ENCODE measurements at places on chromosomes 2 and 18.

GRCh38 chr18:74173434-74173750 lies 25.1 kb downstream of the TIMM21 start:
- DNase-seq = no peak

- no peak for DNase-seq
These were observed 978 bp upstream of the TUBA4A start for GRCh38 chr2:219254590-219255201.

DNA sequence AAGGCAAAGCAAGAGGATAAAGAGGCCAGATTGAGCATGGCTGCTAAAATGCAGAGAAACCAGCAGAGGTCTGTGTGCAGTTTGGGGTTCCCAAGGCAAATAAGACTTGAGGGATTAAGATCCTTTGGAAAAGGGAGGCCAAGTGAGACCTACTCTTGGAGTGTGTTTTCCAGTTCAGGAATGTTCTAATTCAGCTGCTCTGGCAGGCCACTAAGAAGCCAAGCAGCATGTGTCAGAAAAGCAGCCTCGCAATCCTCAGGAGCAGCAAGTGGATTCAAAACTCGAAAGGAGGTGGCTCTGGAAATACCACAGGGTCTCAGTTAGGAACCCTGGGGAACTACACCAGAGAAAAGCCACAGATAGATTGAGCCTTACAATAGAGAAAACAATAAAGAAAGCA lies 569.2 kb downstream of the METTL4 start:
- no peak for DNase-seq

DNA sequence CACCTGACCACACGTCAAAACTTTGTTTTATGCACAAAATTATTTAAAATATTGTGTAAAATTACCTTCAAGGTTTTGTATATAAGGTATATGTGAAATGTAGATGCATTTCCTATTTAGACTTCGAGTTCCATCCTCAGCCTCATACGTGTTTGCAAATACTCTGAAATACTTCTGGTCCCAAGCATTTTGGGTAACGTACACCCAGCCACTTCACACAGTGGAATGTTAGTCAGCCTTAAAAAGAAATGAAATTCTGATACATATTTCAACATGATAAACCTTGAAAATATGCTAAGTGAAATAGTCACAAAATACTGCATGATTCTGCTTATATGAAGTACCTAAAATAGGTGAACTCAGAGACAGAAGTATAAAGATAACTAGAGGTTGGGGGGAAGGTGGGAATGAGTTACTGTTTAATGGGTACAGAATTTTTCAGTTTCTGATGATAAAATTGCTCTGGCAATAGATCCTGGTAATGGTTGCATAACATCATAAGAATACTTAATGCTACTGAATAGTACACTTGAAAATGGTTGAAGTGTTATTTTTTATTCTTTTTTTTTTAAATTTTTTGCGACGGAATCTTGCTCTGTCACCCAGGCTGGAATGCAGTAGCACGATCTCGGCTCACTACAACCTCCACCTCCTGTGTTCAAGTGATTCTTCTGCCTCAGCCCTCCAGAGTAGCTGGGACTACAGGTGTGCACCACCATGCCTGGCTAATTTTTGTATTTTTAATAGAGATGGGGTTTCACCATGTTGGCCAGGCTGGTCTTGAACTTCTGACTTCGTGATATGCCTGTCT lies 24.0 kb downstream of the NOP58 start:
- no peak for DNase-seq

GRCh38 chr2:134676960-134677359 lies 41.8 kb downstream of the TMEM163 start:
- DNase-seq = no peak

GRCh38 chr2:239401881-239402233 lies 1.0 kb upstream of the HDAC4 start:
- DNase-seq = no peak

- DNase-seq = no peak
These were observed 1096.6 kb downstream of the TSN start for GRCh38 chr2:122851972-122852531.

- no peak for DNase-seq
These were observed 25.3 kb upstream of the TACR1 start for GRCh38 chr2:75224636-75225094.

- no peak for DNase-seq
These were observed 25.2 kb upstream of the FAM117B start for GRCh38 chr2:202609381-202610145.

GRCh38 chr18:45828917-45829811 lies 3.7 kb downstream of the SIGLEC15 start:
- no peak for DNase-seq

DNA sequence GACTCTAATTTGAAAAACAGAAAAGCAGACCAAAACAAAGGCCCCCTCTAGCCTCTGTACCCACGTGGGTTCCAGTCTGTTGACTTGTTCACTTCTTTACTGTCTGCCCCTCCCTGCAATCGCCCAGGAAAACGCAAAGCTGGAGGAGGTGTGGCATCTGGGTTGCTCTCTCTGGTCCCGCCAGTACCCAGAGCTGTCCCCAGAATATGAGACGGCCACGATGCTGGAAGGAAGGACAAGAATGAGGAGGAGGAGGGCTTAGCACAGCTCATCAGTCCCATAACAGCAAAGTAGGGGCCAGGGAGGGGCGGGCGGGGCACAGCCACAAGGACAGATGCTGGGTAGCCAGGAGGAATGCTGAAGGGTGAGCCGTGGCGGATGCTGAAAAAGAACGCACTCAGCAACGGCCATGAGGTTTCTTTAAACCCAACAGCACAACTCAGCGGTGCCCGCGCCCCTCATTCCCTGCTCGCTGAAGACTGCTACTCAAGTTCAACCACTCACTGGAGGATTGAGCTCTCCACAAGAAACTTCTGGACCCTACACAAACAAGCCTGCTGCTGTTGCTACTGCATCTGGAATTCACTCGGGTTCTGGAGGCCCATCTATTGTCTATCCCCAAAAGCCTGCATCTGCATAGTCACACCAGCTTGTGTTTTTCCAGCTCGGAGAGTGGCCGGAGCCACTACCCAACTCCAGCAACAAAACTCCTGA lies 187.7 kb downstream of the HDAC4 start:
- no peak for DNase-seq

DNA sequence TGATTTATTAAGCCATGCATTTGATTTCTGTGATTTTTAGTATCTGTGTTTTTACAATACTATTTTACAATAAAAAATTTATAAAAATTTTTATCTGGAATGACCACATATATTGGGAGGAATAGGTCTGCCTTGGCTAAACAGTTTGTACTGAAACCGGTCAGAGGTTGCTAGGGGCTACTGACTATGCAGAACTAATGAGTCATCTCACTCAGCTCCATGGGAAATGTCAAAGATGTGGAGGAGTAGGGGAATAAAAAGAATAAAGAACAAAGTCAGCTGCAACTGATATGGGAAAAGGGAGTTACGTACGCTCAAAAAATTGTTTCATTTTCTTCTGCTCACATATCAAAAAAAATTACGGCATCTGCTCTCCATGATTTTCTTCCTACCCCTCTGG lies 8.6 kb upstream of the TMEM163 start:
- no peak for DNase-seq

GRCh38 chr2:160792837-160793236 lies 299.2 kb upstream of the RBMS1 start:
- DNase-seq = no peak

DNA sequence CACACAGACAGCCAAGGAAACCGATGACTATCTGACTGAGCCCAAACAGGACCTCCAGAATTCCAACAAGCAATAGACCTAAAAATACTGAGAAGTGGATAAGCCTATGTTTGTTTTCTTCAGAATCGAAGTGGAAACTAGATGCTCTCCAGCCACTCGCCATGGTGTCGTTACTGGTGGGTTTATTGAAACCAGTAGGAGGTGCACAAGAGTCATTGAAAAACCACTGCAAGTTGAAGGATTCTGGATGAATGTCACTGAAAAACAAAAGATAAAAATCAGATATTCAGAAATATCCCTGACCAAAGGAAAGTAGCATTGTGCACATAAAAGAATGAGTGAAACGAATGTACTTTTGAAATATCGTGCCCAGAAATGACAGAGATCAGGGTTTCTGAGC lies 15.3 kb downstream of the TM4SF20 start:
- DNase-seq = no peak

DNA sequence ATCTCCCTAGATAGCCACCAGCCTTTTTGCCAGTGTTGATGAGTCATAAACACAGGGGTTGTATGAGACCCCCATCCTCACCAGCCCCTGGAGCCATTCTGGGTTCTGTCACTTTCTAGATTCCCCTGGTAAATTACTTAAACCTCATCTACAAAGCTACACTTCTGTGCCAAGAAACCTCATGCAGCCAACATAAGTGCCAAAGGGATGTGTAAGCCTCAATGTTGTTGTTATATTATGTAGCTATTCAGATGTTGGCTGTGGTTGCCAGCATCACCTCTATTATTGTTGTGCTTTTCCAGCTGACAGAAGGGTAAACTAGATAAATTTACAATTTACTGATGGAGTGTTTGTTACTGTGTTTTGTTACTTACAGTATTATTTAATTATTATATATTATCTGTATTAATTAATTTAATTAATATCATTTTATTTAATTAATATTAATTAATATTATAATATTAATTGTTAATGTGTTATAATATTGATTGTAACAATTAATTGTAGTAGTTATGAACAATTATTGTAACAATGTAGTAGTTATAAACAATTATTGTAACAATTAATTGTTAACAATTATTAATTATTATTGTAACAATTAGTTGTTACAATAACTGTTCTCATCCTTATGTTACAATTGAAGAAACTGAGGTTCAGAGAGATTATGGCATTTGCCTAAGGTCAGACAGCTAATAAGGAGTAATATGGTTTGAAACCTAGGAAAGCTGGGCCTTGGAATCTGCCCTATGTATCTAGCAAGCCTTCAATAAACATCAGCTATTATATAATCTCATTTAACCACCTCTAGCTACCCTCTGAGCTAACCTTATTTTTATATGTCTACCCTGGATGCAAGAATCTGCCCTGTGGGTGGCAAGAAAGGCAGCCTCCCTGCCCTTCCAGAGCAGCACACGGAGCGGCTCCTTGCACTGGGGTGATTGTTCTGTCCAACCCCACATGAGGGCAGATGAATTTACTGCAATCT lies 36.1 kb downstream of the PSTPIP2 start:
- DNase-seq = no peak

GRCh38 chr2:10359246-10359645 lies 56.5 kb downstream of the HPCAL1 start:
- DNase-seq = no peak

DNA sequence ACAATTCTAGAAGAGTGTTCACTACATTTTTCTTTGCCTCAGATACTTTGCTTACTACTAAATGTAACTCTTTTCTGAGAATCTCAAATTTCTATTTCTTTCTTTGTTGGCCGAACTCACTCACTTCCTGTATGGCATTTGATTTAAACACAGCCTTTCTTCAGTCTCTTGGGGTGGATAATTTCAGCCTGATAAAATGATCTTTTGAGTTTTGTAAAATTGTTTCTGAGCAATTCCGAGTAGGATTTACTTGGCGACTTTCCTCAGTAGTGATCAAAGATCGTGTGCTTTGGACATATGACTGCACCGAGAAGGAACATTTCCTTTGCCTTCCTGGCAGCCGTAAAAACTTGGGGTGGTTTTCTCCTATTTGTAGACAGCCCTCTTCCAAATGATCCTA lies 127.4 kb downstream of the DCDC2C start:
- DNase-seq = no peak

- no peak for DNase-seq
These were observed 328.1 kb downstream of the SLC8A1 start for GRCh38 chr2:40123746-40124145.

DNA sequence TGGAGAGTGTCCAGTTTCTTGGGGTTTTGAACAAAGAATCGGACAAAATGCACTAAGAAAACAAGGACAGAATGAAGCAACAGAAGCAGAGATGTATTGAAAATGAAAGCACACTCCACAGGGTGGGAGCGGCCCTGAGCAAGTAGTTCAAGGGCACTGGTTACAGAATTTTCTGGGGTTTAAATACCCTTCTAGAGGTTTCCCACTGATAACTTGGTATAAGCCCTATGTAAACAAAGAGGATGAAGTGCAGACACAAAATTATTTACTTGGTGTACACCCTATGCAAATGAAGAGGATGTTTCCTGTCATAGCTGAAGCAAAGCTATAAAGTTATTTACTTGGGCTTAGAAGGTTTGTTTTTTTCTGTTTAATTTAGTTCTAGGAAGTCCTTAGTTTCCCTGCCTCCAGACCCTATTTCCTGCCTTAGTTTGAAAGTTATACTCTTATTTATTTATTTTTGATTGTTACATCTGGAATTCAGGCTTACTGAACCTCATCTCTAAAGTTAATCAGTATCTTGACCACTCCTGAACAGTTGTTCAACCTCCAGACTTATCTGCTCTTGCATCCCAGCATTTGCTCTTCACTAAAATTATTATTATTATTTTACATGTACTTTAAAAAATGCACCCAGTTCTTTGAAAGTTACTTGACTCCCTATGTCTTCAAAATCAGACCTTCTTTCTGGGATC lies 193.5 kb downstream of the SPP2 start:
- no peak for DNase-seq

DNA sequence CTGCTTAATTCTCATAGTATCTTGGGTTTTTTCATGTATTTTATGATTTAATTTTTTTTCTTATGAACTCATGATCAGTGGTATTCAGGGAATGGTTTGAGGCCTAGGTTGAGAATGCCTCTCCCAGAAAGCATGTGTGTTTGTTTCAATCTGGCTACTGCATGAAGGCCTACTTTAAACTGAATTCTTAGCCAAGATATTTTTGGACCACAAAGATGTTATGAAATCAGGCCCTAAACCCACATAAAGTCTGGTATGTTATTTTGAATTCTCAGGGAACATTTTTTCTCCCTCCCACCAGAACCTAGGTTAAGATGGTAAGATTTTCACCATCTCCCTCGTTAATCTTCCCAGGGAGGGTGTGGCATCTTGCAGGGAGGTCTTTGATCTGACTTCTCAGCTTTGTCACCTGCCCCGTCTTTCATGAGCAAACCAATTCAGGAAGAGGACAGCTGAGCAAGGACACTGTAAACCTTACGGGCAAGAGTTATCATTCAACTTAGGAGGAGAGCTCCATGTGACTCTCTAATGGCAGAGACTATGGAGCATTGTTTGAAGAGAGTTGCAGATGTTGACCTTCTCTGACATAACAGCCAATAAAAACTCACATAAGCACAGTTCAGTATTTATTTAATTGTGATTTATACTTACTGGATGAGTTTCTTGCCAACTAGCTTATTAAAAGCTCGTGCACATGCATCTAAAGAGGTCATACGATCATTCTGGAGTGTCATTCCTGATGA lies 21.3 kb upstream of the ACKR3 start:
- DNase-seq = no peak

DNA sequence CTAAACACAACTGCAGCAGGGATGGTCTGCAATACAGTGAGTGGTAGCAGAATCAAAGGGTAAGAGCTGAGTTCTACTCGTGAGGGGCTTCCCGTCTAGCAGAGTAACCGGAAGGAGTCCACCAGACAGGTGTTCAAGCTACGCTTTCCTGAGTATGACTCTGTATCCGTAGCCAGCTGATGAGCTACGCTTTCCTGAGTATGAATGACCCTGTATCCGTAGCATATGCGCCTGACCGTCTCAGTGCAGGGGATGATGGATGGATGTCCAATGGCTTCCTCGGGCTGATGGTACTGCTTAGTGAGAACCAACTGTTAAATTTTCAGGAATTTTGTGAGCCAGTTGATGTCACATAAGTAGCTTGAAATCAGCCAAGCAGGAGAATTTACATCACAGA lies 244.1 kb upstream of the MYT1L start:
- DNase-seq = no peak
